ENCODE measurements at places on chromosomes 6 and 20. TPM values are rescaled to one million over a fixed set of nuclear protein-coding genes. Genes with fewer than 3 reads are reported as not detected.

Gene FOXS1
- not detected for total RNA-seq

Gene CALHM6
- 3.8 TPM for total RNA-seq

DNA sequence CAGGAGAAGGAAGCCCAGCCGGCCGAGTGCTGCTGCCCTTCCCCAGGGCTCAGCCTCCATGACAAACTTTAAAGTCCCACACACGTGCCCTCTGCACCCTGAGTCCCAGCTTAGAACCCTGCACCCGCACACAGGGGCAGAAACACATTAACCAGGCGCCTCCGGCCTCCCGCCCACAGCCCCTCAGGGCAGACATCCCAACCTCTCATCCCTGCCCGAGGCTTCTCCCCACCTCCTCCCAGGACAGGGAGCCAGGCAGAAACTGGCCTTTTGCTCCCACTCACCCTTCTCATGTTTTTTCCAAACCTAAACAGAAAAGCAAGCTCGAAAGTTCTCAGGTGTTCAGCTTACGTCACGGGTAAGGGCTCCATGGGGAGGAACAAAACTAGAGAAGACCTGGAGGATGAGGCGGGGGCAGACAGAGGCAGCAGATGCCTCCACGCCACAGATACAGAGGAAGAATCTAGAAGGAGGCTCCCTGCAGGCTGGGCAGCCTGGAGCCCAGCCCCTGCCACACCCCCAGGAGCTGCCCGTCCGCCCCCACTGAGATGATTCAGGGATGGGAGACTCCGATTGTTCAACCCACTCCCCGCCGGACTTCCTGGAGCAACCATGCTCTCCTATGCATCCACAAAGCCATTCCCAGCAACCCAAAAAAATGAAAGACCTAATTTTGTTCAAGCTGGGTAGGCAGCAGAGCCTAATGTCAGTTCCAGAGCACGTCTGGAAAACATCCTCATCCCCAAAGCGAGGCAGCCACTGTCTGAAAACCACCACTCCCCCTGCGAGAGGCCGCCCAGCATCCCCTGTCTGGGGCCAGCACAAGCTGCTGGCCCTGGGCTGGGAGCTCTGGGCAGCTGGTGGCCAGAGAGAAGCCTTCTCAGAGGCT lies 8.8 kb downstream of the KCNQ2 start:
- no peak for DNase-seq

DNA sequence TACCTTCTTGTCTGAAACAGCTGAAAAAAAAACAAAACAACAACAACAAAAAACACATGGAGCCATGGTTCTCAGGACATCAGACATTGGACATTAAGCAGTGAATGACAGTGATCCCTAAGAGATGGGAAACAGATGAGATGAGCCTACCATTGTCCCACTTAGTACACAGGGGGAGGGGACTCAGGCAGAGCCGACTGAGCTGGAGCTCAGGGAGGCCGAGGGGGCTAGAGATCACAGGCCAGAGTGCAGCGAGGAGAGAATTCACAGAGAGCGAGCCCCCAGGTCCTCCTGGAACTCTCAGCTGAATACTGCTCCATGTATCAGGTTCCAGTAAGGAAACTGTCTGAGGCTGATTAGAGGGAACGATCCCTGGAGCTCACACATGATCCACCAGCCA lies 134.6 kb downstream of the GRM4 start:
- DNase-seq, result no peak

Gene FAM110A
- 27.6 TPM for total RNA-seq

- no peak for DNase-seq
Observed at GRCh38 chr6:80530103-80530502, 423.6 kb downstream of the BCKDHB start.

DNA sequence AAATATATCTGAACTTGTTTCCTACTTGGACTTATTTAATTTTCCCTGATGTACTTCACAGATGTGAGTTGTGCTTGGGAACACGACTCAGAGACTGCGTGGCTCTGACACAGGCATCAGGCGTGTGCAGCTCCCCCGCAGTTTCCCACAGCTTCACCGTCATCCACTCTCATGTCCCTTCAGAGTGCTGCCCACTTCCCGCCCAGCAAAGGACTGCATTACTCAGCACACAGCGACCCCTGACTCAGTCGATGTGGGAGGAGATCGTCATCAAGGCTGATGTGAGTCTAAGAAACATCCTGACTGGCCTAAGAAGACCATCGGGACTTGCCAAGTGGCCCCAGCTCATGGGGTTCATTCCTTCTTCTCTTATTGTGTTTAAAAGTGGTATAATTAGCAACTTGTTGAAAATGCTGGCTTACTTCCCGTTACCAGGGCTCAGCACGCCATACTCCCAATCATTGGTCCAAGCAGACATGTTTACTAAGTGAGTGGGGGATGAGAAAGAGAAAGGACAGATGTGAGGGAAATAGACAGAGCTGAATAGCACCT lies 539.4 kb upstream of the JARID2 start:
- no peak for DNase-seq

Gene KHDC1L
- not detected for total RNA-seq

Gene HLA-DPA1
- 29.6 TPM for total RNA-seq

GRCh38 chr6:91786474-91787184 lies 1199.8 kb upstream of the MAP3K7 start:
- DNase-seq, result no peak

Gene PPP1R16B
- total RNA-seq, result 39.7 TPM

Gene NOX3
- not detected for total RNA-seq

- no peak for DNase-seq
Observed at GRCh38 chr6:92684386-92684785, 735.0 kb downstream of the EPHA7 start.

Gene GJA10
- not detected for total RNA-seq

DNA sequence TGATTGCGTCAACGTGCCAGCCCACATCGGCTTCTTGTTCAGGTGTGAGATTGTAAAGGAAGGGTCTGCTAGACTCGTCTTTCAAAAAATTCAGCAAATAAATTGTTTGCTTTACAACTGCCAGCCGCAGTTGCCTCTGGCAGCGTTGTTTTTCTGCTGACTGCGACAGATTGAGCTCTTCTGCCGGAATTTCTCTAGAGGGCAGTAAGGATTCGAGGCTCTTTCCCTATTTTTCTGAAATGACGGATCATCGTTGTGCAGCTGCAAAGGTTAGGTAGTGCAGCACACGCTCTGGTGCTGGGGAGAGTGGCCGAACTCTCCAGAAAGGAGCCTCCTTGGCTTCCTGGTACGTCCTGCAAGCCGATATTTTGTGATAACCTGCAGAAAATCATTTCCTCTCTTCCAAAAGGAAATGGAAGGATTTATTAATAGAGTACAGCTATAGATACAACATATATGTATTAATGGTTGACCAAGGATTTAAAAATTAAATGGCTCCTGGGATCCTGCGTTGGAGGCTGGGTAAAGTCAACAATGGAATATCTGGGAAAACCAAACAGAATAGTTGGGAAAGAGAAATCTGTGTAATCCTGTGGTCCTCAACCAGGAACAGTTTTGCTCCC lies 121.9 kb upstream of the ZFP64 start:
- no peak for DNase-seq

Gene DDX43
- total RNA-seq, result 2.7 TPM

Gene NOTCH4
- total RNA-seq, result 1.1 TPM

DNA sequence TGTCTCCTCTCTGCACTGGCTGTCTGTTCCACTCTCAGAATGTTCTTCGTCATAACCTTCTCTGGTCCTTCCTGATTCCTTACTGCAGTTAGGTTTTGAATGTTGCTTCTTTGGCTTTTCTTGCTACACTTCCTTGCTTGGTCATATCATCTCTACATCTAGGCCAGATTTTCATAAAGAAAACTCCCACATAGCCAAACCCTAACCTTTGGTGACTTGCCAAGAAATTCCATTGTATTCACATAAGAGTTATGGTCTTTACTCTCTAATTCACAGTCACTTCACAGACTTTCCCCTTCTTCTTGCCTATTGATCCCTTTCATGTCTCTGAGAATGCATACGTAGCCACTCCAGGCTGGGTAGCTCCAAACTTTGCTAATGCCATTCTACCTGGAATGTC lies 41.9 kb upstream of the SIM1 start:
- DNase-seq, result no peak

- DNase-seq, result no peak
Observed at GRCh38 chr6:160883560-160883959, 108.0 kb upstream of the MAP3K4 start.

Gene DDO
- not detected for total RNA-seq

Gene GPSM3
- total RNA-seq, result 267 TPM

GRCh38 chr6:41789390-41789724 lies 1.9 kb downstream of the TOMM6 start:
- no peak for DNase-seq

DNA sequence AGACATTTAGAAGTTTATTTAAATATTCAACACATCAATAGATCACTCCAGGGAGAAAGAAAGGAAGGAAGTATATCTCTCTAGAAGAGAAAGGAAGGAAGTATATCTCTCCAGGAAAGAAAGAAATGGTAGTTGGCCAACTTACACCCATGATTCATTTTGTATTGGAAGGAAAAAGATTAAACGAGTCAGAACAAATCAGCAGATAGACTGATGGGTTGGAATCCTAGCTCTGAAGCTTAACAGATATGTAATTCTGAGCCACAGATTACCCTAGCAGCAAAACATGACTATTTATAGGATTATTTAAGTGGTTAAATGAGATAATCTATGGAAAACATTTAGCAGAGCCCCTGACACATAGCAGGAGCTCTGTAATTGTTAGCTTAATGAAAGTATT lies 27.1 kb downstream of the COL12A1 start:
- no peak for DNase-seq

Gene L3MBTL1
- total RNA-seq, result 15.5 TPM

DNA sequence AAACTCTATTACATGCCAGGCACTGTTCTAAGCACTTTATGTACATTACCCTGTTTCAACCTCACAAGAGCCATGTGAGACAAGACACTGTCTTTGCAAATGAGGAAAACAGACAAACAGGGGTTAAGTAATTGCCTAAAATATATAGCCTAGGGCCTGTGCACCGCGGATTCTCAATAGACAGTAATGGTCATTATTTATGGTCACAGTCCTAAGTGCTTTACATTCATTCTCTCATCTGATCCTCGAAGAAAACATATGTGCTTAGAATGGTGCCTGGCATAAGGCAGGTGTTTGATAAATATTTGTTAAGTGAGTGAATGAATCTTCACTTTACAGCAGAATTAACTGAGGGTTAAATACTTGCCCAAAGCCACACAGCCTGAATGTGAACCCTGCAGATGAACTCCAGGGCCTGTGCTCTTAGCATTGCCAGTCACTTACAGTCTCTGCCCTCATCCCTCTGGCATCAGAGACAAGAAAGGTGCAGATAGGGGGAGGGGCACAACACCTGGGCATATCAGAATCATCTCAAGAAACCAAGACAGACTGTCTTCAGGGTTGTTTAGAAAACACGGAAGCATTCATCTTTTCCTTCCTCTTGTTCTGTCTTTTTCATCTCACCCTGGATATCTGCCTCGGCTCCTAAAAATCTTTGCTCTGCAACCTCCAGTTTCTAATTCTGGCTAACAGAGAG lies 92.8 kb upstream of the SASH1 start:
- no peak for DNase-seq

Gene GRM1
- total RNA-seq, result not detected

DNA sequence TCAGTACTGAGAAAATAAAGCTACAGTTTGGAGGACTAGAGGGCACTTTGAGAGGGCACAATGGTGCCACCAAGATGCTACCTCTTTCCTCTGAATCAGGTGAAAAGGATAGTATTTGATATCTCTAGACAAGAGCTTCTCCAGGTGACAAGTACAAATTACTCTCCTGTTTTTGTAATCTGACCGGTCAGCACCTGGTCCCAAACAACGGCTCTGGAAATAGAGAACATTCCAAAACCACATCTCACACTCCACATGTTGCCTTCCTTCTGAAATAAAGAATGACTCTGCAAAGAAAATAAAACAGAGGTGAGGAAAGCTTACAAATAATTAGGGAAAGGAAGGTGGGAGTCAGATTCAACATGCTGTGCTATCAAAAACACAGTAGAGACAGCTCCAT lies 51.3 kb upstream of the CITED2 start:
- no peak for DNase-seq

Gene EEF1A2
- 0.50 TPM for total RNA-seq

DNA sequence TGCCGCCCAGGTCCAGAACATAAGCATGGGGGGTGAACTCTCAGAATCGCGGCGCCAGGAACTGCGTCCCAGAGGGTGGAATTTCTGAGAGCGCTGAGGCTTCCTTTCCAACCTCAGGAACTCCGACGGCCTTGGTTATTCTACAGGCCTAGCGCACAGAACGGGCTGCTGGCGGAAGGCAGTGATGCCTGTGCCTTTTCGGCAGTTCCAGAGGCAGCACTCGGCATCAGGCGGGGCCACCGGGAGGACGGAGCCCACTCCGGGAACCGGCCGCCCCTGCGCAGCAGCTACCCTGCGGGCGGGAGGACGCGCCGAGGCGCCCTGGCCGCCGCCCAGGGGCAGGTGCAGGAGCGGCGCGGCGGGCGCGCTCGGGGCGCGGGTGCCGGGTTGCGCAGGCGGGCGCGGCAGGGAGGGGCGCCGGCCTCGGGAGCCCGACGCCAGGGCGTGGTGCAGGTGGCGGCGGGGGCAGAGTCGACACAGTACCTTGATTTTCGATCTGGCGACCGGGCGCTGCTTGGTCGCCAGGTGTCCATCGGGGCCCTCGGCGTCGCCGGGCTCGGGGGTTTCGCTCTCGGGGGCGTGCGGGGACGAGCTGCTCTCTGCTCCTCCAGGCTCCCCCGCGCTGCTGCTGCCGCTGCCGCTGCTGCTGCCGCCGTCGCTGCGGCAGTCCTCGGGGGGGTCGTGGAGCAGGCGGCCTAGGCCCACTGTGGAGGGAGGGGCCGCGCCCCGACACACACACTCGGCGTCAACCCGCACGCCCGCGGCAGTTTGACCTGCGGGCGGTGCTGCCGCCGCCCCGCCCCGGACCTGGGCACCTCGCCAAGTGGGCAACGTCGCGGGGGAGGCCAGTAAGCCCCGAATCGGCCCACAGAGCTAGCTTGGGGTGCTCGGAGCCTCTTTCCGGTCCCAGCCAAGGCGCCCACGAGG lies 1.3 kb downstream of the OVOL2 start:
- DNase-seq, result no peak

GRCh38 chr6:18536591-18537055 lies 149.5 kb downstream of the RNF144B start:
- no peak for DNase-seq

GRCh38 chr6:16651871-16652270 lies 109.4 kb downstream of the ATXN1 start:
- DNase-seq, result no peak

GRCh38 chr6:14458669-14459266 lies 341.2 kb downstream of the CD83 start:
- DNase-seq, result no peak

Gene FGD2
- 11.1 TPM for total RNA-seq

GRCh38 chr6:7060769-7061516 lies 46.8 kb upstream of the RREB1 start:
- DNase-seq, result no peak

Gene TPX2
- total RNA-seq, result 0.99 TPM

- DNase-seq, result no peak
Observed at GRCh38 chr6:137677709-137678108, 183.5 kb upstream of the OLIG3 start.

Data from T-cell (primary cell).